ENCODE measurements at places on chromosomes 11 and 22.

DNA sequence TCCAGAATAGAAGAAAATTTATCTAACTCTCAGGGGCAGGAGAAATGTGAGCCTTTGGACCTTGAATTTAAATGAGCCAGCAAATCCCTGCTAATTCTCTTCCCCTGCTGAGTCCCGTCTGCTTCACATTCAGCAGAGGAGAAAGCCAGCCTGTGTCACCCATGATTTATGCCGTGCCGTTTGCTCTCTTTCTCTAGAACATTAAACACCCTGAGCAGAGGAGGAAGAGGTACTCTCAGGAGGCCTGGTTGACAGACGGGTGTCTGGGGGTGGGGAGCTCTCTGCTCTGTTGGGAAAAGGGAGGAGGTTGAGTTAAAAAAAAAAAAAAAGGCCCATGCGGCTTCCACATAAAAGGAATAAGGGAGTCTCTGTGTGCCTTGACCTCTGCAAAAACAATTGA is 11.3 kb upstream of the MTMR3 start:
- no peak for DNase-seq

GRCh38 chr22:44246615-44247326 is 66.0 kb downstream of the SHISAL1 start:
- no peak for DNase-seq

GRCh38 chr11:13949876-13950275 is 12.6 kb upstream of the SPON1 start:
- no peak for DNase-seq

GRCh38 chr22:30239488-30240405 is 6.8 kb downstream of the LIF start:
- DNase-seq: no peak

- peak; percentile 20 for DNase-seq
Measured at GRCh38 chr11:129375751-129376657, at the start of gene BARX2. BARX2 (plus strand) TSS chr11:129375848; CDS start chr11:129376036, 188 bp downstream.

- DNase-seq: no peak
Measured at GRCh38 chr22:43273902-43274484, 69.2 kb downstream of the SCUBE1 start.

All from non-pigmented ciliary epithelial cell (primary cell).